ENCODE measurements at places on chromosomes 16 and 17.

DNA sequence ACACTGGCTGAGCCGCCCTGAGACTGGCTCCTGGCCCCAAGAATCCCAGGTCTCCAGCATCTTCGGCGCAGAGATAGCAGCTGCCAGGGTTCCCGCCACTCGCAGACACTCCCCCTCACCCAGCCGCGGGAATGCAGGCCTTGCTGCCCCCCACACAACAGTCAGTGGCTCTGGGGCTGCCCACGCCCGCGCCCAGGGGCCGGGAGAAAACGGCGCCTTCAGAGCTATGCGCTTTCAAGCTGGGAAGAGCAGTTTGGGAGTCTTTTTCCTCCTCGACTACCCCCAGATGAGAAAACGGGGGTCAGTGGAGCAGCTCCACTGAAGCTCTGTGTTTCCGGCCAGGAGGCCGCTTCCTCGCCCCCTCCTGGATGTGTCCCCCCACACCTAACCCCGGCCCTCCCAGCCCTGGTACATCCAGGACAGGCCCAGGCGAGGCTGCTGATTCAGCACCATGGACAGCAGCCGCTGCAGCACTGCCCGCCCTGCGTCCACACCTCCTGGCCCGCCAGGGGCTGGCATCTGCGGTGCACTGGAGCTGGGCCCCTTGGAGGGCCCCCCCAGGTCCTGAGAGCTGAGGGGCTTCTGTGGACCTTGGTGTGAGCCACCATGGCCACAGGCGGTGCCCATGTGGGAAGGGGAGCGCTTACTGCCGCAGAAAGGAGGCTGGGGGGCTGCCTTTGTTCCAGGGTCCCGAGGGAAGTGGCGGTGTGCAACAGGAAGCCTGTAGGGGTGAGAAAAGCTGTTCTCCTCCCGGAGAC, 35.7 kb downstream of the CACNA1H start:
- DNase-seq: no peak

DNA sequence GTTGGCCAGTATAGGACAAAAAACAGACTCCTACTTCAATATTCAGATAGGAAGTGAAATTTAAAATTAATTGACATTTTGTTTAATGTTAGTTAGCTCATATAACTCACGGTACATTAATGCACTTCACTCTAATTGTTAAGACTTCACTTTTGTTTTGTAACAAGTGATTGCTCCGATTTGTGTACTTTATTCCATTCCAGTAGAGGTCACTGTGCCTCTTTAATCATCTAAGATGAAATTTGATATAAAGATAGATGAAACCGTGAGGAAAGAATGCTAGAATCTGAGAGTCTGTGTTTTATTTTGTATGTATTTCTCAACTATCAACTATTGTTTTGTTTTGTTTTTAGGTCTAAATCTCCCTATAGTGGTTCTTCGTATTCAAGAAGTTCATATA, 29.0 kb downstream of the RBBP6 start:
- DNase-seq: no peak

GRCh38 chr16:89241187-89242007, 23.9 kb downstream of the ZNF778 start:
- peak; percentile 23 for DNase-seq

DNA sequence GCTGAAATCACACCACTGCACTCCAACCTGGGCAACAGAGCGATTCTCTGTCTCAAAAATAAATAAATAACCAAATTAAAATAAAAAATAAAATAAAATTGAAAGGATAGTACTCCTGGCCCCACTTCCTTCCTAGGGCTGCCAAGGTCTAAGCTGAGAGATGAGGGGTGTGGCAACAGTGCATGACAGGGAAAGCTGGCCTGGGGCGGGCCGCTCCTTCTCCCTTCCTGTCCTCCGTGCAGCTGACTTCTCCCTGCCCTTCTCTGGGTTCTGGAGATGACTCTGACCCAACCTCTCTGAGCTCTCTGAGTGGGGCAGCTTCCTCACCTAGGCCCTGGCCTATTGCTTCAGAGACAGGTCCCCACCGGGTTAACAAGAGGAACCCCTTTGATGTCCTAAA, 8.7 kb upstream of the SLC25A39 start:
- DNase-seq: no peak

GRCh38 chr16:51431517-51432241, 280.6 kb upstream of the SALL1 start:
- no peak for DNase-seq

GRCh38 chr17:7480089-7480384, 606 bp upstream of the ZBTB4 start:
- no peak for DNase-seq

- no peak for DNase-seq
Observed at GRCh38 chr17:81489998-81490992, 22.3 kb downstream of the ACTG1 start.

DNA sequence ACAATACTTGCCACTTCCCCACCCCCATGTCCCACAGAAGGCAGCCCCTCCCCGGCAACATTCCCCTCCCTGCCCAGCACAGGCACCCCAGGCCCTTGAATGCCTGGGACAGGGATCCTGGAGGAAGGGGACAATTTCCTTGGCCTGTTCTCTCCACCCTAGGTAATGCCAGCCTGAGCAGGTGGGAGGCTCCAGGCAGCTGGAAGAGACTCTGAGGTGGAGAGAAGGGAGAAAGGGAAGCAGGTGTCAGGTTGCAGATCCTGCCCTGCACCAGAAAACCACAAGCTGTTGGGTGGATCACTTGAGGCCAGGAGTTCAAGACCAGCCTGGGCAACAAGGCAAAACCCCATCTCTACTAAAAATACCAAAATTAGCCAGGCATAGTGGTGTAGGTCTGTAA, 8.9 kb downstream of the MPP2 start:
- DNase-seq: no peak

DNA sequence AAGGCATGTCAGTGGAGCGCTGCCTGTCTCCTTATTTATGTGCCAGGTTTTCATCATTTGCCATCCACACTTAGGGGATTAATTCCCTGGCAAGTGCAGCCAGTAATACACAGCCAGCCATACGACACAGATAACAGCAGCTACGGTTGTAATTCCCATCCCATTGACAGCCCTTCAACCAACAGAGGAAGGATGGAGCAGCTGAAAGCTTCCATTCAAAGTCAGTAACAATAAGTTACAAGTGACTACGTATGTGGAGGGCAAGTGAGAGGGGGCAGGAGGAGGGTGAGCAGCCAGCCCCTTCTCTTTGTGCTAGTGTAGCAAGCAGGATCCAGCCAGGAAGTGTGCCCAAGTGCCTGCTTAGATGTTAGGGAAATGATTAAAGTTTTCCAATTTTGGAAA, 53.8 kb upstream of the LYRM9 start:
- DNase-seq: no peak

DNA sequence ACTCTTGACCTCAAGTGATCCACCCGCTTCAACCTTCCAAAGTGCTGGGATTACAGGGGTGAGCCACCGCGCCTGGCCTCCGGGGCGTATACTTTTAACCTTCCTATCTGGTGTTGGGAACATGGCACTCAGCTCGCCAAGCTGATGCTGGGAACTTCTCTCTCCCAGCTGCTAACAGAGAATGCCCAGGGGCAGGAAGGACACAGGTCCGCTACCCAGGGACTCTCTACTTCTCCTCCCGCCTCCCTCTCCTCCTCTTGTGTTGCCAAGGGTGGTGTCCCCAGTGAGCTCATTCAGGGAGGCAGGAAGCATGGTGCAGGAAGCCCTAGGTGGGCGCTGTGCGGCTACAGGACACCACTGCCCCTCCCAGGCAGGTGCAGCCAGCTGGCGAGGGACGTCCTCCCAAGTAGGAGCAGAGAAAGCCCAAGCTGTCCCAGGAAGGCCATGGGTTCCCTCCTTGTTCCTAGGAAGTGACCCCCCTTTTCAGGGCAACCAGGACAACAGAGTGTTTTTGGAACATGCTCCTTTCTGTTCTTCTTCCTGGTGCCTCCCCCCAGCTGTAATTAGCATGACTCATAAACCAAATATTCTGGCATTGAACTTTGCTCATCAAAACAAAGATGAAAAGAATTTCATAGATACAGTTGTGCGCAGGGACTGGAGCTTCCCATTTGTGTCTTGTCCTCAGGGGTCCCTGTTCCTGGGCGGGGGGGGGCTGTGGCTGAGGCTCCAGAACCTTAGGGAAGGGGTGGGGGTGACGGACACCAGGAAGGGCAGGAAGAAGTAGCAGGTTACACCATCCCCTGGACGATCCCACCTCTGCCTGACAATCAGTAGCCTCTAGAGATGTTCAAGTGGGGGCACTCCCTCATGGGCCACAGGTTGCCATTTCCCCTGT, 2.7 kb downstream of the C1QTNF1 start:
- DNase-seq: no peak

- DNase-seq: no peak
Observed at GRCh38 chr16:19854543-19854876, 30.1 kb downstream of the GPRC5B start.

DNA sequence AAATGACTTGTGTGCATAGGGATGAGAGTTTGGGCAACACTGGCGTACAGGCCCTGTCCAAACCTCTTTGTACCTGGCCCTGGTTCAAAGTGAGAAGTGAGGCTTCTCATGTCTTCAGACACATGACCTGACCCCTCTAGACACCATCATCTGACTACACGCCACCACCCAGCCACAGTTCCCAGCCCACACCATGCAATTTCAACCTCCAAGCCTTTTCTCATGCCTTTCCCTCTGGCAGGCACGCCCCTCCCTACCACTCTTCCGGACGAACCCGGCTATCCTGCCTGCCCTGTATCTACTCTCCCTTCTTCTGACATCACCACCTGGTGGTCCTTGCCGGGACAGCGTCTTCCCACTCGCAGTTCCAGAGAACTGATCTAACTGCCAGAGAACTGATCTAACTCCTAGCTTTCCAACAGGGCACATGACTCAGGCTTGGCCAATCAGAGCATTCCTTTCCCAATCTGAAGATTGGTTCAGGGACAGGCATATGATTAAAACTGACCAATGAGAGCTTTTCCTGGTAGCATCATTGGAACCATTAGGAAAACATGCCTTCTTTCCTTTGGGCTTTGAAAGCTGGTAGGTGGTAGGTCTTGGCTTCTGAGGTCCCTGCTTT, 27.1 kb upstream of the IL21R start:
- DNase-seq: peak; percentile 36

DNA sequence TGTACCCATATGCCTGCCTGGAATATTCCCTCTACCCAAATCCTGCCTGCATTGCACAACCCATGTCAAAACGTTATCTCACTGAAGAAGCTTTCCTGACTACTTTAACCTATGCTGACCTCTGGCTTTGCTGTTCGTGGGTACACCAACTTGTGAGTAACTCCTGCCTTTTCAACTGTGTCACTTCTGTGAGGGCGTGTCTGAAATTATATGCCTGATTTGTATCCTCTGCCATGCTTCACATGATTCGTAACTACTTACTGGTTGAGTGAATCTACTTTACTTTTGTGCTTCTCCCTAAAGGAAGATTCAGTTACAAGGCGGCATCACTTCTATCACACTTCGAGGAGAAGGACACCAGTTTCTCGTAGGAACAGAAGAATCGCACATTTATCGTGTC, 33.3 kb upstream of the USP43 start:
- no peak for DNase-seq

GRCh38 chr16:55033225-55034156, 102.8 kb downstream of the IRX5 start:
- no peak for DNase-seq

- DNase-seq: no peak
Observed at GRCh38 chr17:43475494-43476089, 8.2 kb upstream of the DHX8 start.

- DNase-seq: no peak
Observed at GRCh38 chr17:19833914-19834313, 33.8 kb downstream of the ULK2 start.

GRCh38 chr16:86604436-86605193, 26.3 kb downstream of the FOXL1 start:
- no peak for DNase-seq

- DNase-seq: no peak
Observed at GRCh38 chr17:18959071-18959844, 7.3 kb downstream of the SLC5A10 start.

DNA sequence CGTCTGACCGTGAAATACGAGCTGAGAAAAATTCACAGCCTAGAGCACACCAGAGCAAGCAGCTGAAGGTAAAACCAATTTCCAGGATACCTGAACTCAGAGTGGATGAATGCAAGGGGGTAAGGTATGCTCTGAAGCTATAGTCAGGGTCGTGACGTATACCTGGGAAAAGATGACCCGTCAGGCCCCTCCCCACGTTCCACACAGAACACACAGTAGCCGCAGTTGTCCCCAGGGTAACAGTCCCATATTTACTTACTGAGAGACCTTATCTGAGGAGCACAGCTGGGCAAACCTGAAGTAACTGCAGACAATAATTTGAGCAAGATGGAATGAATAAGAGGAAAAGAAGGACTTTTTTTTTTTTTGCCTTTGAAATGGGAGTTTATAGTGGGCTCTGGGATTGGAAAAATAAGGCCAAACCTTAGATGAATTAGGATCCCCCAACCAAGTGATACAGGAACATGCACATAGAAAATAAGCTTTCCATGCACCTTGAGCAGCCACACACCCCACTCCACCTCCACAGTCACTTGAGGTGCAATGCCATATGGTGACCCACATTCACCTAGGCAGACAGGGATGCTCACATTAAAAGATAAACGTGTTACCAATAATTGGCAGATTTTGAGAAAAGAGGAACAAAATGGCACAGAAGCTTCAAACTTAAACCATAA, 38.0 kb downstream of the ABCA6 start:
- no peak for DNase-seq

GRCh38 chr17:40191237-40192208, 14.3 kb downstream of the RAPGEFL1 start:
- peak; percentile 44 for DNase-seq

GRCh38 chr17:39745335-39746144, 7.8 kb downstream of the GRB7 start:
- DNase-seq: no peak

DNA sequence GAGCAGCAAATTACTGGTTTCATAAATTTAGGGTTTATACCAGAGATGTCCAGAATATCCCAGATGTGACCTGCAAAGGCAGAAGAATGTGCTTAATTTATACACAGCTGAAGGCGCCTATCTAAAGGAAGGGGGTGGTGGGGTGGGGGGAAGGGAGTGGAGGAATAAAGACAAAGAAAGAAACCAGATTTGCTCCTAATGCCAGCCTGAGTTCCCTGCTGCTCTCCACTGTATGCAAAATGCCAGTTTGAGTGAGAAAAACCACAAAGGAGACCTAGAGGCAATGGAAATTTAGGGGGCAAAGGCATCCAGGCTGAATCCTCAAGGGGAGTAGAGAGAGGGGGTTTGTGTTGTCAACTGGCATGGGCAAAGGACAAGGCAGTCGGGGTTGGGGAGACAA, 161.5 kb upstream of the TOX3 start:
- no peak for DNase-seq

DNA sequence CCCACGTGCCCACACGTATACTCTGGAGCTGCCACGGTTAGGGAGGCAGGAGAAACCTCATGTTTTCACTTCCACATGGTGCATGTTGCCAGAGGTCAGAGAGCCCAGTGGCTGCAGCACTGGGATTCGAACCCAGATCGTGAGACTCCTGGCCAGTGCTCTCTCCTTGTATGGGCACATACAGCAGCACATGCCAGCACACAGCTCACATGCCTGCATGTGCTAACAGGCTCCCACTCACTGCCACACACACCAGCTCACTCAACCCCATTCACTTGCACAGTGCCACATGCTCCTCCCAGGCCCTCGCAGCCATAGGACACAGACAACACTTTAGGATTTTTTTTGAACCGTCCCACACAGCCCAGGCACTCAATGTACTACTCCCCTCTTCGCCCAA, 49.5 kb upstream of the MRPS23 start:
- DNase-seq: no peak

Measured in thoracic aorta (tissue), 2 donors.